NCI-H748 treated with DMSO at 0.1 percent for 48 hours (cell line): ENCODE measurements at places on chromosomes 13 and 19.

DNA sequence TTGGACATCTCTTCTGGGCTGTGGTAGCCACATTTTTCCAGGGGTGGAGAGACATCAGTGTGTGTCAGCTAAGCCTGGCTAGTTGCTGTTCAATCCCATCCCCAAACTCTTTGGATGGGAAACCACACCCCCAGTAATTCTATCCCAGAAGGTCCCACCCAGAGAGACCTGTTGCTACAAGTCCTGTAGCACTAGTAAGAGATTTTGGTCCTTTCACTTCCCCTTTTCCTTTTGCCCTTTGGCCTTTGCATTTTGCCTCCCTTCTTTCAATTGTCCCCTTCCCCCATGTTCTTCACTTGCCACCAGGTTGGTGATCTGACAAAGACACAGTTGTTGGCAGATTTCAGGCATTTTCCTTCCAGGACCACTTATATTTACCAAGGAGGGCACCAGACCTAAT lies 3.8 kb downstream of the CBY2 start:
- DNase-seq = no peak

- no peak for DNase-seq
These were observed 446.4 kb downstream of the COG6 start for GRCh38 chr13:40101708-40102359.

DNA sequence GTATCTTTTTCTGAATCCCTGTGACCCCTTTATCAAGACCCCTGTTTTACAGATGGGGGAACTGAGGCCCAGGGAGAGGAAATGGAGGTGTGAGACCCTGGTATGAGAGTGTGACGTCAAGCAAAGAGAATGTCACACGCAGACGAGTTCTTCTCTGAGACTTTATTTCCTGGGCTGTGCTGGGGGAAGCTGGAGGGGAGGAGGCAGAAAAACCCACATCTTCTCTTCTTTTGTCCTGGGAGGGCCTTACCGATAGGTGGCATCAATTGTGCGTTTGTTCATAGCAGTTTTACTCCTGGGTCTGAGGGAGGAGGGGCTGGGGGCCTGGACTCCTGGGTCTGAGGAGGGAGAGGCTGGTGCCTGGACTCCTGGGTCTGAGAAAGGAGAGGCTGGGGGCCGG lies 4.9 kb upstream of the KLK15 start:
- no peak for DNase-seq

DNA sequence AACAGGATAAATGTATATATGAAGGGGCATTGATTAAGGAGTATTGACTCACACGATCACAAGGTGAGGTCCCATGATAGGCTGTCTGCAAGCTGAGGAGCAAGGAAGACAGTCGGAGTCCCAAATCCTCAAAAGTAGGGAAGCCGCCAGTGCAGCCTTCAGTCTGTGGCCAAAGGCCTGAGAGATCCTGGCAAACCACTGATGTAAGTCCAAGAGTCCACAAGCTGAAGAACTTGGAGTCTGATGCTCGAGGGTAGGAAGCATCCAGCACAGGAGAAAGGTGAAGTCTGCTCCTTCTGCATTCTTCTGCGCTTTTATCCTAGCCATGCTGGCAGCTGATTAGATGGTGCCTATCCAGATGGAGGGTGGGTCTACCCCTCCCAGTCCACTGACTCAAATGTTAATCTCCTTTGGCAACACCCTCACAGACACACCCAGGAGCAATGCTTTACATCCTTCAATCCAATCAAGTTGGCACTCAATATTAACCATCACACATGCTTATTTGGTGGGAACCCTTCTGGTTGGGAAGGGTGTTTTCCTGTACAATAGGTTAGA lies 55.1 kb downstream of the SLAIN1 start:
- DNase-seq = no peak

- DNase-seq = no peak
These were observed 759 bp upstream of the TLE6 start for GRCh38 chr19:2976609-2977000.

GRCh38 chr13:112873851-112874750 lies 94.9 kb upstream of the MCF2L start:
- peak; percentile 8 for DNase-seq

- no peak for DNase-seq
These were observed 977.0 kb upstream of the SLC10A2 start for GRCh38 chr13:104043184-104043583.

DNA sequence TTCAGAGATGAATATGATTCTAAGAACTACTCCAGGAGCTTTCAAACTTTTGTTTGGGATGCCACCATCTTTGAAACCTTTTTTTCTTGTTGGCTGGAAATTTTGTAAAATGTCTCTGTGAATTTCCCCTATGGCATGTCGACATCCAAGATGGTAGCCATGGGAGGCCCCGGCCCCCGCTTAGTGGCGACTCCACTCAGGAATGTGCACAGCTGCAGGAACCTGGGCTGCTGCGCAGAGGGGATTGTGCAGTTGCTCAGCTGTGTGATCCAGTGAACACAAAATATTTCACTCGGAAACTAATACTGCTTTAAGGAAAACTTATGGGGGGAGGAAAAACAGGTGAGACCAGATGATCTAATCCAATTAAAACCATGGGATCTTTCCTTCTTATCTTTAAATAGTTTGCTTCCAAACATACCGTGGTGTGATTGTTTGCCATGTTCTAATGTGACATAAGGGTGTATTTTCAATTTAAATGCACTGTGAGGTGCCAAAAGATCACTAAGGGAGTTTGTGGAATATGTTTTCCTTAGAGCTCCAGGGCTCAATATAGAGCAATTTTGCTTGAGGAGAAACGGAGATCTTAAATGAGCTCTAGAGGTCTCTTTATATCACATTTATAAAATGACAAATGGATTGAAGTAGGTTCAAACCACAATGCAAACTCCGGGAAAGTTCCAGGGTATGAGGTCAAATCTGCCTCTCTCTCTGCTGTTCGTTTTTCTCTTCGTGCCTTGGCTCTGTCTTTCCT lies 497.7 kb downstream of the FGF9 start:
- DNase-seq = no peak
